NCI-H1436 treated with DMSO at 0.1 percent for 48 hours (cell line): ENCODE measurements at places on chromosomes 16 and 17.

DNA sequence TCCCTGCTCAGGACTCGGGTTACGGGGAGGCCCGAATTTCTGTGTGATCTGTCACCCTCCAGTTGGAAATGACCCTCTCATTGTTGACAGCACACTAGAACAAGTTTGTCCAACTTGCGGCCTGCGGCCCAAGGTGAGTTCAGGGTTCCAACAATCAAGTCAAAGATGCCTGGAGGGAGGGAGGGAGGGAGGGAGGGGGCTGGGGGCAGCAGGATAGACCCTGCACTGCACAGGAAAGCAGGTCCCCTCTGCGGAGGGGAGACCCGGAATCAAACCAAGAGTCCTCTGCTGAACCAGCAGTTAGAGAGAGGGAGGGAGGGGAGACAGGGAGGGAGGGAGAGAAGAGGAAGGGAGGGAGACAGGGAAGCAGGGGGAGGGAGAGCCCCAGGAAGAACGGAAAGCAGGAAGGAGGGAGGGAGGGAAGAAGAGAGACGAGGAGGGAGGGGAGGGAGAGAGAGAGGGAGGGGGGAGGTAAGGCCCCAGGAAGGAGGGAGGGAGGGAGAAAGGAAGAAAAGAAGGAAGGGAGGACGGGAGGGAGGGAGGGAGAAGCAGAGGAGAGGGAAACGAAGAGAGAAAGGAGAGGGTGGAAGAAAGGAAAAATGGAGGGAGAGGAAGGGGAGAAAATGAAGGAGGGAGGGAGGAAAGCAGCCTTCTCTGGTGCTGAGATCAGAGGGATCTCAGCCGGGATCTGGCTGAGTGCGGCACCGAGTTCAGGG lies 96.7 kb upstream of the CDH5 start:
- DNase-seq, result no peak

DNA sequence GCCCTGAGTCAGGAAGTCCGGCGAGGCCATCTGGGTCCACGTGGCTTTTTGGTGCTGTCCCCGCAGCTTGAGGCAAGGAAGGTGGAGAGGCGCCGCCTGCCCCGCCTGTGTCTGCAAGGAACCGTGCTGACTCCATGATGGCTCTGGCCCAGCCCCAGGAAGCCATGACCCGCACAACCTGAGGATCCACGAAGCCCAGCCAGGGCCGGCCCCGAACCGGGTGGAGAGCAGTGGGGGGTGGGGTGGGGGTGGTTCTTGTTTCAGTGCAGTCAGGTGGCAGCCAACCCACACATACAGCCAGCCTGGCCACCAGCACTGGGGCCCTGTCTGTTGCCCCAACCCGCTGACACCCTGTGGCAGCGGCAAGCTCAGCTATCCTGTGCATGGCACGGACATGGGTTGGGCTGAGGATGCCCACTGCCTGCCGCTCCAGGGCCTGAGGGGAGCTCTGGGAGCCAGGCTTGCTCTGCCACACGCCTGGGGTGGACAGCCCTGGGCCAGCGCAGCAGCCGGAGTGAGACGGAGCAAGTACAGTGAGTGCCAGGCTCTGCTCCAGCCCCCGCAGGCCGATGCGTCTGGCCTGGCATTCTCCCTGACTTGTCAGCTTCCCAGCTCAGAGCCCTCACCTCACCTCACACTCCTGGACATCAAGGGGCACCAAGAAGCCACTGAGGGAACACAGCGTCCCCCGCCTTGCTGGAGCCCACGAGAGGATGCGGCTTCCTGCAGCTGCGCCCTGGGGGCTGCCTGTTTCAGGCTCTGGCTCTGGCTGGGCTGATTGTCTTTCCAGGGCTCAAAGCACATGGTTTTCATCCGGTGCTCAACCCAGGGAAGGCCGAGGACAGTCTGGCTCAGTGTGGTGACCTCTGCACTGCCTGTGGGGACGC lies 68.8 kb downstream of the LMF1 start:
- no peak for DNase-seq

DNA sequence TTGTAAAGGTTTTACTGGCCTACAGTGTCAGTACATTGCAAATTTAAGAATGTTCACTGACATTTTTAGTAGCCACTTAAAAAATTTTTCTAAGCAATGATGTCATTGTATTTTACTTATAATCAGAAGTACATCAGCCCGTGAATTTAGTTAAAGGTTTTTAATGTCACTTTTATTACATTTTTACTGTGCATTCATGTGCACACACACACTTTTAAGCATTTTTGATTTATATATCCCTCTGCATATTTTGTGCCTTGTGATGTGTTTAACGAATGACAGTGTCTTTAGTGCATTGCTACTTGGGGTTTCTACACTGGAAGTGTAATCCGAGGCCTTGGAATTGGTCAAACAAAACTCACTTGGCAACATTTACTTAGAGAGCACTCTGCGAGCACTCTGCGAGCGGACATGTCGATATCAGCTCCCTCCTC lies 190.4 kb downstream of the WWOX start:
- no peak for DNase-seq

- DNase-seq, result no peak
These were observed 2.1 kb downstream of the PSMB10 start for GRCh38 chr16:67934306-67935100.

- no peak for DNase-seq
These were observed 10.9 kb downstream of the RAB40C start for GRCh38 chr16:600781-601180.

- DNase-seq, result no peak
These were observed at the start of gene FBXO39 for GRCh38 chr17:6775871-6776405. Gene FBXO39 (plus strand): TSS chr17:6776215. CDS start chr17:6779869, 3,654 bp downstream.

DNA sequence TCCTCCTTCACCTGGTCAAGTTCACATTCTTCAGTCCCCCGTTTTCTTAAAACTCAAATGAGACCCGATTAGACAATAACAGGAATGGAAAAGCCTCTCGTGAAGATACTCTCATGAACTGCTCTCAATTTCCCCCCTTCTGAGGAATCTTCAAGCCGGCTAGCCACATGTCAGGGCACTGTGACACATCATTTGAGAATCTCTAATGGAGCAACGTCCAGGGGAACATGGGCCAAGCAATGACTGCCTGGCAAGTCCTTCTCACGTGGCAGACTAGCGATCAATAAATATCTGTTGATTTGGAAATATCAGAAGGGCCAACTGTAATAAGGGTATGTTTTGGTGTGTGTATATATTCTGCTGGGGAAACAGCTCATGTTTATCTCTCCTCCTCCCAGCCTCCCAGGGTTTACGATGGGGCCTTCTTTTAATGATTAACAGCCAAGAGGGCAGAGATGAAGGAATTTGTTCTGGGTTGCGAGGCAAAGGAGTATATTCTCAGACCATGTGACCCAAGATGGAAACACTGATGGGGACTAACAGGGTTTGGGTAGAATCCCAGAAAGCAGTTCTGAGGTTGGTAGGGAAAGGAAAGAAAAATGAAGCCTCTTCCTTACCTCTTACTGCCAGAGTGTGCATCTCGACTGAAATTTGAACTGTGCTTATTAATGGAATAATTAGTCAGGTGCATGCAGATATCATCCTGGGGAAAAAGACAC lies 21.4 kb downstream of the TTLL6 start:
- no peak for DNase-seq

GRCh38 chr17:72126575-72127486 lies 6.0 kb downstream of the SOX9 start:
- DNase-seq, result no peak

DNA sequence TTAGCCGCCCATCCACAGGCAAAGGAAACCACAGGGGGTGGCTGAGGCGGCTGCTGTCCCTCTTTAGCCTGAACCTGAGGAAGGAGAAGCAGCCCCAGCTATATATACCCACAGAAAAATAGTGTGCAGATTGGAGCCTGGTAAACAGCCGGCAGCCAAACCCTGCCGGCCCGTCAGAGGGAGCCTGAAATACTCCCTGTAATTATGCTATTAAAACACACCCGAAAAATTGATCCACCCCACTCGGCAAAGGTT lies 6.8 kb downstream of the PIEZO1 start:
- no peak for DNase-seq

- DNase-seq, result no peak
These were observed 317.7 kb upstream of the C16orf82 start for GRCh38 chr16:26749072-26749471.
